ENCODE measurements at places on chromosomes 2 and 18. TPM values are rescaled to one million over a fixed set of nuclear protein-coding genes. Genes with fewer than 3 reads are reported as not detected.

The GLI2 gene
- 46.9 TPM for total RNA-seq

The MBD5 gene
- 29.6 TPM for total RNA-seq

The STON1 gene
- 10.1 TPM for total RNA-seq

DNA sequence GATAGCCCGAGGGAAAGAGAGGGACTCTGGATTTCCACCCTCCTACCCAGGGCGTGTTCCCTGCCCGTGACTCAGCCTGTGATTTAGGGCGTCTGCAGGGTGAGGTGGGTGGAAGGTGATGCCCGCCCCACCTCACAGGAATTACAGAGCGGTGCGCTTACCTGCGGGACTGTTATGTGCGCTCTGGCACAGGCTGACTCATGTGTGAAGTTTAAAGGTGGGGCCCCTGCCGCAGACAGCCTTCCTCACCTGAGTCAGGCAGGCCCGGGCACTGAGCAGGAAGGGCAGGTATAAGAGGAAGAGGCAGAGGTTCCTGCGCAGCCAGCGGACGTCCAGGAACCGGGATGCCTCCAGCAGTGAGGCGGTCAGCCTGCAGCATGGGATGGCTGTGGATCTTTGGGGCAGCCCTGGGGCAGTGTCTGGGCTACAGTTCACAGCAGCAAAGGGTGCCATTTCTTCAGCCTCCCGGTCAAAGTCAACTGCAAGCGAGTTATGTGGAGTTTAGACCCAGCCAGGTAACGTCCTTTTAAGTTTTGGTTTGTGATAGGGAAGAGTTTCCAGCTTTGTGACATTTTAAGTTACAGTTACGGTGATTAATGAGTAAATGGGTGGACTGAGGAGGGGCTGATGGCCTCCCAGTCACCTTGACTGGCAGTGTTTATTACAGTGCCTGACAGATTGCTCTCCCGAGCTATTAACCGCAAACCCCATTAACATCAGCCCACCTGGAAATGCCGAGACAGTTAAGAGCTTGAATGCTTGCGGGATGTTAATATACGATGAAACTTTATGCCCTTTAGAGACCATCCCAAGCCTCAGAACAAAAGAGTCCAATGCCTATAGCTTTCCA, 141.6 kb upstream of the TTC39C start:
- DNase-seq: no peak

DNA sequence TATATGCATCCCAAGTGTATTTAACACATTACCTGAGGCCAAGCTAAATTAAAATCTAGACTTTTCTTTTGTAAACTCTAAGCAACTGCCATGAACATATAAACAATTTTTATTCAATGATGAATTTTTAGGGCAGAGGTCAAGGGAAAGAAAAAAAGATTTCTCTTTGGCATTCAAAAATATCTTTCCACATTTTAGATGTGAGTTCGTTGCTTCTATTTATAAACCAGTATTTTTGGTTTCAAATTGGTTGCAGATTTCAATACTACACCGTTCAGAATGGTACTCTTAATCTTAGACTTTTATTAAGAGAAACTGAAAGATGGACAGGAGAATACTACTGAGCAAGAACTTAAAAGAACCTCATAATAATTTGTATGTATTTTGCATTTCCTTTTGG, 293.6 kb upstream of the CCDC68 start:
- no peak for DNase-seq

DNA sequence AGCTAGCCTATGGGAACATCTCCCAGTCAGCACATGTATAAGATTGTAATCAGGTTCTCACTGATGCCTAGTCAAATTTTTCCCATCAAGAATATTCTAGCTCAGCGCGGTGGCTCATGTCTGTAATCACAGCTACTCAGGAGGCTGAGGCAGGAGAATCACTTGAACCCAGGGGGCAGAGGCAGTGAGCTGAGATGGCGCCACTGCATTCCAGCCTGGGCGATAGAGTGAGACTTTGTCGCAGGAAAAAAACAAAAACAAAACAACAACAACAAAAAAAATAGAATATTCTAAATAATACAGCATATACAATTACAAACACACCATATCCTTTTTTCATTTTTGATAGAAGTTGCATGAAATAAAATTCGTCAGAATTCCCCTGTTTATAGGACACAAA, 67.5 kb upstream of the MYCN start:
- DNase-seq: no peak

GRCh38 chr18:44510390-44510789, 170.3 kb upstream of the SETBP1 start:
- no peak for DNase-seq

DNA sequence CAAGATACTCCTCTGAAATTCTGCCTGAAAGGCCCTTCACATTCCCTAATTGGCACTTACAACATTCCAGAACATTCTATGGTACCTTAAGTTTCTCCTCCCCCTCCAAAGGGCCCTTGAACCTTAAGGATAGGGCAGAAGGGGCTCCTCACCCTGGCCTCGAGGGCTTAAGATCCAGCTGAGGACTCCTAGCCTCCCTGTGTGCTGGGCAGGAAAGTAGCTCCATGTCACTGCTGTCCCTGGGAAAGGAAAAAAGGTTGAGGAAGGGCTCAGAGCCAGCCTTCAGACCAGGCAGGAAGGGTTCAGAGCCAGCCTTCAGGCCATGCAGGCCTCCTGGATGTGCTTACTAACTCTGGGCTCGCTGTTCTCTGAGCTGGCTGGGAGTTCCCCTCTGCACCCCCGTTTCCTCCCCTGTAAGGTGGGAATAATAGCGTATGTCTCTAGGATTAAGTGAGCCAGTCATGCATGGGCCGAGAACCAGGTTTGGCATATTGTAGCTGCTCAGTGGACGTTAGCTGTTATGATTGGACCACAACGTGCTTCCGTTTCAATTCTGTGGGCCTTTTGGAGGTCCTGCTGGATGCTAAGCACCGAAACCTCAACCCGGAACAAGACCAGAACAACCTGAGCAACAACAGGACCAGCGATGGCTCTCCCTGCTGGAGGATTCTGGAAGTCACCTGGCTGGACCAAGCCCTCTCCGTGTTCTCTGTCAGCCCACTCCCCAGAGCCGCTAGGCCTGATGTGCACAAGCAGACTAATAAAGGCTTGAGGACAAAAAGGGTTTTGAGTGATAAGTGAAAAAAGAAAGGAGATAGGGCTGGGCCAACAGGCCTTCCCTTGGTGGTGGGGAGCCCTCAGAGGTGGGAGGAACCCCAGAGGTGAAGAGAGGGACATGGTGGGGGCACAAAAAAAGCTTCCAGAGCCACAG, 1.0 kb upstream of the B3GNT7 start:
- no peak for DNase-seq

GRCh38 chr18:59485382-59485781, 126.3 kb upstream of the LMAN1 start:
- DNase-seq: no peak

GRCh38 chr2:206095536-206096332, 9.8 kb upstream of the INO80D start:
- DNase-seq: no peak

DNA sequence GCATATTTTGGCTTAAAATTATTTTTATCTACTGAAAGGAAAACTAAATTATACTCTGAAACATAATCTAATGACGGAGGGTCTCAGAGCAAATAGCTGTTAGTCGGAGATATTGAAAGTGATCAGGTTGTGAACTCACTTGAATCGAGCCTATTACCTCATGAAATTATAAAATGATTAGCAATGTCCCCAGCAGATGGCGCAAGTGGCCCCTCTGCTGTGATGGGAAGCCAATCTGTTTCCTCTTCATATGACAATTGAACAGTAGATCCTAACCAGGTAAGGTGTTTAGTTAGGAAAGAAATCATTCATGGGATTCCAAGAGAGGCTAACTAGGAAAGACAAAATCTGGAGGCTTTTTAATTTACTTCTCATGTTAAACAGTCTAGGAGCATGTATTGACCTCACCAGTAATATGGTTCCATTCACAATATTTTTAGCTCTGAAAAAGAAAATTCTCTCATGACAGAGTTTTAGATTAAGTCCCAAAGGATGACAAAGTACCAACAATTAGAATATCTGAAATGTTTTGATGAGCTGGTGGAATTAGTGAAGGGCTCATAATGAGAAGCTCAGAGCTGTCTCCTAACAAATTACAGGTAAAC, 29.9 kb upstream of the MPPE1 start:
- no peak for DNase-seq

DNA sequence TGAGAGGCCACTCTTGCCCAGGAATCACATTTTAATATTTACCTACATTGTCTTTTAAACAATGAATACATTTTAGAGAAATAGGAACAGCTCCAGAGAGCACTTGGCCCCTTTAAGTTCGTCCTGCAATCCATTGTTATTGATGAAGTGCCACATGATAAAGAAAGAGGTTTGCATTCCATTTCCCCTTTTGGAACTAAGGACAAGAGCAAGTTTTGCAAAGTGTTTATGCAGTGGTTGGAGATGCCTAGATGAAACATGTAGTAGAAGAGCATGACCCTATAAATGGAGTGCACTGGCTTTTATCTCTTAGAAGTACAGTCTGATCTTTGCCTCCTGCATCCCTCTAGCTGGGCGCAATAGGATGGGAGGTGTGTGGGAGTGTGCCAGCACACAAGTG, 118.7 kb upstream of the CNTNAP5 start:
- DNase-seq: no peak

GRCh38 chr2:189111063-189111715, 68.4 kb downstream of the COL5A2 start:
- no peak for DNase-seq

- no peak for DNase-seq
These were observed 55.4 kb upstream of the MAP2 start for GRCh38 chr2:209368406-209368805.

DNA sequence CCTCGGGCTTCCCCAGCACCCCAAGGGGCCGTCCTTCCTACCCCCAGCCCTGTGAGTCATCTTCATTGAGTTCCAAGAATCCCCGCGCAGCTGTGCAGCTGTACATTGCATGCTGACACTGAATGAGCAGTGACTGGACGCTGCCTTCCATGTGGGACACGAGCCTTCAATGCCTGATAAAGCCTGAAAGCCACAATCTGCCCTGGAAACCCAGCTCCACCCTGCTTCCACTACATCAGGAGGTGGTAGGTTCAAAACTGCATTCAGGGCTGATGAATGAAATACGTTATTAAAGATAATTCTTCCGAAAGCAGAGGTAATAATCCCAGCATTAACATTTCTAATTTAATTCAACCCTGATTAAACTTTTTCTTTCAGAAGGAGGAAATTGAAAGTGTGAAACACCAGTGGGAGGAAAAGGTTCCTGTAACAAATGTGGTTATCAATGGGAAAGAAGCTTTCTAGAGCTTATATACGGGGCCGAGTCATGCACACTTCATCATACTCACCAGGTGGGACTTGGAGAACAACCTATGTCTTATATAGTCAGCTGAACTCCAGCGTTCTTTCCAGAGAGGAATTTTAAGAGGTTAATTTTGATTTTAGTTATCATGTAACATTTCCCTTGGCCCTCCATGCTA, 360.1 kb downstream of the LPIN1 start:
- DNase-seq: no peak

DNA sequence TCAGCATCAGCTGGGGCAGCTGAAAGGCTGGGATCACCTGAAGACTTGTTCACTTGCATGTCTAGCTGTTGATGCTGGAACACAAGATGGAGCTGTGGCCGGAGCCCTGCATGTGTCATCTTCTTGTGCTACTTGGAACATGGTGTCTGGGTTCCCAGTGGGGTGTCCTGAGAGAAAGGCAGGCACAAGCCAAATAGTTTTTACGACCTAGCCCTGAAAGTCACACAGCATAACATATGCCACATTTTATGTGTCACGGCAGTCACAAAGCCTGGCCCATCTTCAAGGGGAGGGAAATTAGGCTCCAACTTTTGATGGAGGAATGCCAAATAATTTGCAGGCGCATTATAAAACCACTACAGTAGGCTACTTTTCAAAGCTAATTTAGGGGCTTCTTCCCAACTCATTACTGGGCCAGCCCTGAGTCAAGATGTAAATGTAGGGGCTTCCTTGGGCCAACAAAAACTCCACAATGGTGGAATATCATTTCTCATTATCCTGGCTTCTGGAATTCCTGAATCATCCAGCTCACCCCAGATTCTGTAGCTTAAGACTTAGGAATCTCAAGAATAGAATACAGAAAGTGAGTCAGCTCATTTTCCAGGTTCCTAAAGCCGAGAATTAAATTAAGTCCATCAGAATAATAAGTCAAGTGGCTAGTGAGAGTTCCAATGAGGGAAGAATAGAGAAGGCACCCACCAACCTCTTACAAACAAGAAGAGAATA, 543.0 kb downstream of the TNS1 start:
- DNase-seq: no peak

GRCh38 chr2:33307659-33308270, 168.7 kb upstream of the RASGRP3 start:
- DNase-seq: no peak

DNA sequence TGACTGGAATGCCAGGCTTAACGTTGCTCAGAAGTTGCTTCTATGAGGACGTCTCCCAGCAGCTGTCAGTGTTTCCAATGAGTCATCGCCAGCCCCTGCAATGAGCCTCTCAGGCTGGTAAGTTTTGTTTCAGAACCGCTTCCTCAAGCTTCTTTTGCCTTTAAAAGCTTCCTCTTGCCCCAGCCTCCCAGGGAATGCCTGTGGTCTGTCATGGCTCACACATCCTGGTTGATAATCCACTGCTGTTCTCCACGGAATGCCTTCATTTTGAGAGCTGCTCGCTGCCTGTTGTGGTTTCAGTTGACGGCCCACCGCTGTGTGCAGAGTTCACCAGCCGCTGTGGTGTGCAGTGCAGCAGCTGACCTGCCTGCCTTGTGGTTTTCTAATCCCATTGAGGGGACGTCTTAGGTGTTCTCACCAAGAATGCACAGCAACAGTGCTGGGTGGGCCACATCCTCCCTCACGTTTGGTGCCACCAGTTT, 96.4 kb downstream of the RTP5 start:
- DNase-seq: no peak
